ENCODE measurements at places on chromosomes 11 and 22. TPM values are rescaled to one million over a fixed set of nuclear protein-coding genes. Genes with fewer than 3 reads are reported as not detected.

TFIP11 gene
- 24.6 TPM for total RNA-seq

SEPTIN3 gene
- total RNA-seq = under 0.01 TPM

FAM181B gene
- not detected for total RNA-seq

PRAME gene
- total RNA-seq = not detected

OR8D4 gene
- total RNA-seq = not detected

GNAZ gene
- under 0.01 TPM for total RNA-seq

P2RY2 gene
- 0.20 TPM for total RNA-seq

PPFIBP2 gene
- 5.2 TPM for total RNA-seq

SSTR3 gene
- total RNA-seq = not detected

MS4A4E gene
- not detected for total RNA-seq

TUBA8 gene
- 0.65 TPM for total RNA-seq

CTSC gene
- 7.9 TPM for total RNA-seq

PRMT3 gene
- 8.5 TPM for total RNA-seq

OR6T1 gene
- not detected for total RNA-seq

MRGPRX4 gene
- total RNA-seq = 0.79 TPM

NCAPH2 gene
- 17.0 TPM for total RNA-seq

FIBIN gene
- total RNA-seq = not detected

OR8K1 gene
- total RNA-seq = not detected

PLEKHB1 gene
- 0.22 TPM for total RNA-seq

RNASEH2C gene
- total RNA-seq = 57.1 TPM

AIFM3 gene
- not detected for total RNA-seq

RAB38 gene
- 0.60 TPM for total RNA-seq

GSTT2B gene
- total RNA-seq = 4.0 TPM

C11orf21 gene
- not detected for total RNA-seq

KCNE3 gene
- 0.22 TPM for total RNA-seq

OR51A7 gene
- total RNA-seq = not detected

IFITM1 gene
- total RNA-seq = 0.20 TPM

APLNR gene
- under 0.01 TPM for total RNA-seq

INPP5J gene
- total RNA-seq = under 0.01 TPM

NLRP14 gene
- total RNA-seq = not detected

MS4A3 gene
- not detected for total RNA-seq
